ENCODE measurements at places on chromosomes 16 and 17. TPM values are rescaled to one million over a fixed set of nuclear protein-coding genes. Genes with fewer than 3 reads are reported as not detected.

DNA sequence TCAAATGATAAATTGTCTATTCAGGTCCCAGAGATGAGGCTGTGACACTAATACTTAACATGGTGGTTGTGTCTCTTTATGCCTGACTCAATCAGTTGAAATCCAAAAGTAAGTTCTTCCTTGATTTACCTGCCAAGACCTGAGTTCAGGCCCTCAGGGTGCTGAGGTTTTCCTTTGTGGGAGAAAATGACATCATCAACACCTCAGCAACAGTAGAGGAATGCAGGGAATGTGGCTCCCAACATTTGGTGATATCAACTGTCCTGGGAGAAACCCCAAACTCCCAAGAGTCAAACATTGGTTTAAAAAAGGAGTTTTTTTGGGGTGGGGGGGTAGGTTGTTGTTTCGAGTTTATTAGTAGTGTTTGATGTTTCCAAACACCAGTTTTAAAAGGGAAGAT lies 14.7 kb downstream of the RNF43 start:
- H3K4me1 ChIP-seq: peaks cover 51% of the 10 kb centered on the region
- no peak overlapping the region for H3K4me3 ChIP-seq
- peaks cover 86% of the 10 kb centered on the region for H3K27me3 ChIP-seq
- no peaks in the 10 kb centered on the region for H3K36me3 ChIP-seq
- peak; percentile 26 for DNase-seq
- no peak overlapping the region for H3K27ac ChIP-seq

DNA sequence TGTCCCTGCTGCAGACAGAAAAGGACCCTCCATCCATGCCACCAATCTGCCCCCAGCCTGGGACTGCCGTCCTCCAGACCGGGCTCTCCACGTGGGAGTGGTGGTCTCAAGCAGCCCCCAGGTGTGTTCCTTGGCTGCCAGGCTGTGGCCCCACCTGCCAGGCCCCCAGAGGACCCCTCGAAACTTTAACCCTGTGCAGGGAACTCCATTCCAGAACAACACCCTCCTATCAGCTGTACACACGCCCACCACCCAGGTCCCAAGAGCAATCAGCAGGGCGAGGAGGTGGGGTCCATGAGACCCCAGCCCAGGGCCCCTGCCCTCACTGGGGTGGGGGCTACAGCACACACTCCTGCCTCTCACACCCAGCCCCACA lies 1.4 kb downstream of the PYCR1 start:
- peaks cover 10% of the 10 kb centered on the region for H3K36me3 ChIP-seq
- H3K27me3 ChIP-seq: peaks cover 6% of the 10 kb centered on the region
- H3K27ac ChIP-seq: no peak overlapping the region
- no peak for DNase-seq

GRCh38 chr17:79574108-79574507 lies 36.7 kb downstream of the RBFOX3 start:
- no peaks in the 10 kb centered on the region for H3K27me3 ChIP-seq
- peaks cover 10% of the 10 kb centered on the region for H3K4me1 ChIP-seq
- H3K4me3 ChIP-seq: no peak overlapping the region
- DNase-seq: no peak
- H3K36me3 ChIP-seq: no peaks in the 10 kb centered on the region

DNA sequence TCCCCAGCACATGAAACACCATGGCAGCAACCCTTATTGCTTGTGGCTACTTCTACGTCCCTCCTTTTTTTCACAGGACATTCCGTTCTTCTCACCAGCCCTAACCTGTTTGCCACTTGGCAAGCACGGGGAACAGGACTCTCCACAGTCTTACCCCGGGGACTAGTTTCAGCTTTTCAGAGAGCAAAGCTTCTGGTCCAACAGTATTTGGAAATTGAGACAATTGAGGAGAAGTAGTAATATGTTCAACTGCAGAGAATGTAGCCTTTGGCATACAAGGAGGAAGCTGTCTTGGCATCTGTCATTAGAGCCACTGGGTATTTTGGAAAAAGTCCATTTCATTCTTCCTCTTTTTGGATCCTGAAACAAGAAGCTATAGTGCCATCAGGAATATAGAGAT lies 65.7 kb downstream of the MAP2K6 start:
- H3K36me3 ChIP-seq: no peaks in the 10 kb centered on the region
- no peaks in the 10 kb centered on the region for H3K27me3 ChIP-seq
- no peak overlapping the region for H3K4me3 ChIP-seq
- H3K4me1 ChIP-seq: no peaks in the 10 kb centered on the region

- DNase-seq: peak; percentile 80
- H3K27ac ChIP-seq: peak overlapping the region; percentile 69
- peak overlapping the region; percentile 77 for H3K4me3 ChIP-seq
- peaks cover 37% of the 10 kb centered on the region for H3K4me1 ChIP-seq
- H3K27me3 ChIP-seq: peaks cover 24% of the 10 kb centered on the region
These were observed 7.1 kb upstream of the TMC5 start for GRCh38 chr16:19410435-19411171.

DNA sequence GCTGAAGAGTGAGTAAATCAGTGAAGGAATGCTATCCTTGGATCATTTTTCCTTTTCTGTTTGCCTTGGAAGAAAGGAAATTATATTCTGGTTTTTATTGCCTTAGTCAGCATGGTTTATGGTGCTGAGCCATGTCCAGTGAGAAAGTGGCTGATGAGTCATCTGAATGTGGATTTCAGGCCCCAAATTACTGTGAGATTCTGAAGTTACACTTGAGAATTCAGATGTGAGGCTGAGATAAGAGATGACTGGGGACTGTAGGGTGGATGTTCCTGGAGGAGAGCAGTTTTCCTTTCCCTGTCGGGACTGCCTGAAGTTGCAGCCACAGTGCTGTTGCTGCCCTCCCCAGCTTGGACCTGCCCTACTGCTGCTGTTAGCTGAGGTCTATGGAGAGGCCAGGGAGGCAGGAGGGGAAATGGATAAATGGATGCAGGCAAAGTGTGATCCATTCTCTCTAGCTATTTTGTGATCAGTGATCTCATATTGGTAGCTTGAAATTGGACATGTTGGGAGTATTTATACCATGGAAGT lies 4.2 kb upstream of the MAP3K14 start:
- DNase-seq: no peak
- no peaks in the 10 kb centered on the region for H3K36me3 ChIP-seq
- H3K27me3 ChIP-seq: peaks cover 35% of the 10 kb centered on the region
- H3K27ac ChIP-seq: no peak overlapping the region
- no peak overlapping the region for H3K4me3 ChIP-seq
- H3K4me1 ChIP-seq: peaks cover 6% of the 10 kb centered on the region

DNA sequence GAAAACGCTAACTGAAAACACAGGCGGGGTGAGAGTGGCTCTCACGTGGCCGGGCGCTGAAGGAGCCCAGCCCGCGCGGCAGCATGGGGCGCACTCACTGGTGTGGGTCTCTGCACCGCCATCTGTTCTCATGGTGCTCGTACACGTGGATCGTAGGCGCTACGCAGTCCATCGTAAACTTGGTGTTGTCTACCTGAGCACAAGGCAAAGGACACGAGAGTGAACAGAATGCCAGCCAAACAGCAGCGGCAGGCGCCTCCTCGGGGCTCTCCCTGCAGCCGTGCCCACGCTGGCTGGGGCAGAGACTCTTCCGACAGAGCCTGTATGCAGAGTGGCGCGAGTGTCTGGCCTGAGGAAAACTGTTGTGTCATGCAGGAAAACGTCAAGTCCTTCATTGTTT lies 19.1 kb downstream of the EMC8 start:
- no peak for DNase-seq
- peaks cover 40% of the 10 kb centered on the region for H3K36me3 ChIP-seq
- H3K27me3 ChIP-seq: no peaks in the 10 kb centered on the region
- no peaks in the 10 kb centered on the region for H3K4me1 ChIP-seq

GRCh38 chr17:43790311-43790940 lies 10.2 kb downstream of the CFAP97D1 start:
- H3K36me3 ChIP-seq: no peaks in the 10 kb centered on the region
- peaks cover 16% of the 10 kb centered on the region for H3K27me3 ChIP-seq
- peaks cover 8% of the 10 kb centered on the region for H3K4me1 ChIP-seq
- no peak overlapping the region for H3K4me3 ChIP-seq
- peak; percentile 29 for DNase-seq

- H3K4me3 ChIP-seq: no peak overlapping the region
- H3K27ac ChIP-seq: no peak overlapping the region
- no peaks in the 10 kb centered on the region for H3K36me3 ChIP-seq
- H3K4me1 ChIP-seq: no peaks in the 10 kb centered on the region
These were observed 6.1 kb downstream of the SLC35G3 start for GRCh38 chr17:35188111-35188510.

GRCh38 chr17:27386206-27387075 lies 69.8 kb upstream of the KSR1 start:
- H3K4me1 ChIP-seq: no peaks in the 10 kb centered on the region
- DNase-seq: no peak
- H3K4me3 ChIP-seq: no peak overlapping the region

GRCh38 chr17:37789021-37789565 lies 44.2 kb upstream of the HNF1B start:
- no peak overlapping the region for H3K4me3 ChIP-seq
- no peak overlapping the region for H3K27ac ChIP-seq
- H3K4me1 ChIP-seq: no peaks in the 10 kb centered on the region

DNA sequence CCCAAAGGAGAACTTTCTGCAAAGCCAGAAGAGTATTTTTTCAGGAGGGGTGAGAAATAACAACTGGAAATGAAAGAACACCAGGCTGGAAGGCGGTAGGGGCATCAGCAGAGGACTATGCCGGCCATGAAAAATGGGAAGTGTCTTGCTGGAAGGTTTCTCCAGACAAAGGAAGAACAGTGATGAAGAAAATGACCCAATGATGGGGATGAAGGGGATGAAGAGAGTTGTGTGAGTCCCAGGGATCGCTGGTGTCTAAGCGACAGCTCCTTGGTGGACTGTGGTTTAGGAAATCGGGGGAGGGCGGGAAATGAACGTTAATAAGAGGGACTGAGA lies 623 bp downstream of the TTLL6 start:
- H3K36me3 ChIP-seq: no peaks in the 10 kb centered on the region
- DNase-seq: no peak
- H3K4me3 ChIP-seq: peak overlapping the region; percentile 94
- H3K27ac ChIP-seq: peak overlapping the region; percentile 65
- H3K4me1 ChIP-seq: peaks cover 44% of the 10 kb centered on the region
- H3K27me3 ChIP-seq: peaks cover 5% of the 10 kb centered on the region

DNA sequence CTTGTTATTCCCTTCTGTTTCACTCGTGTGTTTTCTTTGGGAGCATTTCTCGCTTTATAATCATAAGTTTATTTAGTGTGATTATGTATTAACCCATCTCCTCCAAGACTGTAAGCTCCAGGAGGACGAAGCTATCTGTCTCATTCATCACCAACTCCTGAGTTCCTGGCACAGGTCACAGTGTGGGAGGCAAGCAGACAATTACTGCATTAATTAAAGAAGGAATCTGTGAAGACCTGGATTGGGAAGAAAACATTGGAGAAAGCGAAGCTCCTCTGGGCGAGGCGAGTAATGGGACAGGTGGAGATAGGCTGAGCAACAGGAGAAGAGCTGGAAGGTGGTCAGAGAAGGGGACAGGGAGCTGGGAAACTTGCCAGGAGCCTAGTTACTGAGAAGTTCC lies 7.8 kb upstream of the CAMKK1 start:
- H3K36me3 ChIP-seq: no peaks in the 10 kb centered on the region
- H3K4me3 ChIP-seq: no peak overlapping the region
- no peak for DNase-seq
- peaks cover 7% of the 10 kb centered on the region for H3K4me1 ChIP-seq
- no peaks in the 10 kb centered on the region for H3K27me3 ChIP-seq

GRCh38 chr16:23959072-23959751 lies 123.4 kb downstream of the PRKCB start:
- peaks cover 7% of the 10 kb centered on the region for H3K4me1 ChIP-seq
- H3K36me3 ChIP-seq: no peaks in the 10 kb centered on the region
- peaks cover 3% of the 10 kb centered on the region for H3K27me3 ChIP-seq
- no peak for DNase-seq
- H3K4me3 ChIP-seq: no peak overlapping the region

DNA sequence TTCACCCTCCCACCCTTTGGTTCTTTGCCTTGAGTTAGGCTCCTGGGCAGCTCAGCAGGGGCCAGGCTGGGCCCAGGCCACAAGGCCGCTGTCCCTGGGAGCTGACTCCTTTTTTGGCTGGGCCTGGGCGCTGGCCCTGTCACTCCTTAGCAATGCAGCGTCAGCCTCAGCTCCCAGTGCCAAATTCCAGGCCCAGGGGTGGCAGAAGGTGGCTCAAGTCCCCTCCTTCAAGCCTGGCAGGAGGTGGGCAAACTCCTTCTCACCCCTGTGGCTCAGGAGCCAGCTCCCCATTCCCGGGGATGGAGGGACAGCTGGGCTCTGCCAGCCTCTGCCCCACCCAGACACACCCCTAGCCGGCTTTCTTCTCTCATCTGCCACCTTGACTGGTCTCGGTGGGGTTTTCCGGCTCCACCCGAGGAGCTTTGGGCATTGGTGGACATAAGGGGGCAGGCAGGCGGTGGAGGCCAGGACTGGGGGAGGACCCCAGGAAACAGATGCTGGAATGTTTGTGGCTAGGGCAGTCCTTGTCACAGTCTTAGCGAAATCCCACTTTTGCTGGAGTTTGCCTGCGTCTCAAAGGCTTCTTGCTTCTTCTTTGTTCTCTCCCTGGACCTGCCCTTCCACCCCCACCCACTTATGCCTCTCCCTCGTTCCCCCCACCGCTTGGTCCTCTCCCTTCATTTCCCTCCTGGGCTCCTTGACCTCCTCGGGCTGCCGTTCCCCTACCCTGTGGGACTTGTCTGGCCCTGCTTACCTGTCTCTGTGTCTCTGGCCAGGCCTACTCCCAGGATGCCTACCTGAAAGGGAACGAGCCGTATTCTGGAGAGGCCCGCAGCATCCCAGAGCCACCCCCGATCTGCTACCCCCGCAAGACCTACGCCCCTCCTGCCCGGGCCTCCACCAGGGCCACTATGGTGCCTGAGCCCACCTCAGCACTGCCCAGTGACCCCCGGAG lies 37.4 kb downstream of the ARHGAP23 start:
- peak overlapping the region; percentile 87 for H3K27ac ChIP-seq
- peaks cover 13% of the 10 kb centered on the region for H3K4me1 ChIP-seq
- no peaks in the 10 kb centered on the region for H3K27me3 ChIP-seq
- DNase-seq: no peak

TSR3 gene
- 66.3 TPM for total RNA-seq

KRTAP1-5 gene
- total RNA-seq: not detected

PRSS53 gene
- 4.9 TPM for total RNA-seq

DNAH17 gene
- total RNA-seq: 0.87 TPM

USP43 gene
- 8.6 TPM for total RNA-seq

MT1F gene
- total RNA-seq: 60.2 TPM

C17orf107 gene
- total RNA-seq: 8.7 TPM

GDPD3 gene
- total RNA-seq: 2.5 TPM
